IgD-negative memory B cell (primary cell): ENCODE measurements at places on chromosomes 12 and 14. TPM values are rescaled to one million over a fixed set of nuclear protein-coding genes. Genes with fewer than 3 reads are reported as not detected.

TMEM119 gene
- polyA plus RNA-seq: 0.33 TPM

IL22 gene
- not detected for polyA plus RNA-seq

DHH gene
- polyA plus RNA-seq: not detected

LRP1-AS gene
- not detected for polyA plus RNA-seq

SIX1 gene
- polyA plus RNA-seq: not detected
